ENCODE measurements at places on chromosomes 6 and 20.
A peak's percentile ranks its signal among the peaks of the same experiment; 100 is the strongest.

DNA sequence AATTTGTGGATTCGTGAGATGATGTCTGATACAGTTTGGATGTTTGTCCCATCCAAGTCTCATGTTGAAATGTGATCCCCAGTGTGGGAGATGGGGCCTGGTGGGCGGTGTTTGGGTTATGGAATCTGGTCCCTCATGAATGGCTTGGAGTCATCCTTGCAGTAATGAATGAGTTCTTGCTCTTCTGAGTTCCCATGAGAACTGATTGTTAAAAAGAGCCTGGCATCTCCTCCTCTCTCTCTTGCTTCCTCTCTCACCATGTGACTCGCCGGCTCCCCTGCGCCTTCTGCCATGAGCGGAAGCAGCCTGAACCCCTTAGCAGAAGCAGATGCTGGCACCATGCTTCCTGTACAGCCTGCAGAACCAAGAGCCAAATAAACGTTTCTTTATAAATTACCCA is 30.5 kb upstream of the RPP40 start:
- DNase-seq, result no peak

- peak; percentile 70 for DNase-seq
These were observed 45.3 kb upstream of the FAM50B start for GRCh38 chr6:3803627-3804468.

- no peak for DNase-seq
These were observed 43.9 kb upstream of the MDFI start for GRCh38 chr6:41594326-41594725.

DNA sequence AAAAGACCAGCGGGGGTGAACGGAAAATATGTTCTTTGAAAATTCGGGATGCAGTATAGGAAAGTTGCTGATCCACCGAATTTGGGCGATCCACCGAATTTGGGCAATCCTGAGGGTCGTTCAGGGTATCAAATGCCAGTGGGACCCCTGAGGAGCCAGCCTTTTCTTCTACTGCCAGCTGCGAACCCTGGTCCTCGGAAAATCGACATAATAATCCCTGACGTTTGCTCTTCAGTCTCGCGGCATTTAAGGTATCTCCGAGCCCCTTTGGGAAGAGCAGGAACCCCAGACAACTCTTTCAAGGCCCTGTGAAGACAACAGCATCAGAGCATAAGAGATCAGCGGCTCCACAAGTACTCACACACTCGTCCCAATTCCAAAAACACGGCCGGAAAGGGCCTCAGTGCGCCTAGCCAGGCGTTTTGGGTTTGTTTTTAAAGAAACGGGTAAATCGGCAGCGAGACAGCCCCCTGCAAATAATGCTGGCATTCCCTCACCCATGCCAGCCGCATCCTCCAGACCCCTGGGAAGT is 1.0 kb downstream of the SIM1 start:
- no peak for DNase-seq

DNA sequence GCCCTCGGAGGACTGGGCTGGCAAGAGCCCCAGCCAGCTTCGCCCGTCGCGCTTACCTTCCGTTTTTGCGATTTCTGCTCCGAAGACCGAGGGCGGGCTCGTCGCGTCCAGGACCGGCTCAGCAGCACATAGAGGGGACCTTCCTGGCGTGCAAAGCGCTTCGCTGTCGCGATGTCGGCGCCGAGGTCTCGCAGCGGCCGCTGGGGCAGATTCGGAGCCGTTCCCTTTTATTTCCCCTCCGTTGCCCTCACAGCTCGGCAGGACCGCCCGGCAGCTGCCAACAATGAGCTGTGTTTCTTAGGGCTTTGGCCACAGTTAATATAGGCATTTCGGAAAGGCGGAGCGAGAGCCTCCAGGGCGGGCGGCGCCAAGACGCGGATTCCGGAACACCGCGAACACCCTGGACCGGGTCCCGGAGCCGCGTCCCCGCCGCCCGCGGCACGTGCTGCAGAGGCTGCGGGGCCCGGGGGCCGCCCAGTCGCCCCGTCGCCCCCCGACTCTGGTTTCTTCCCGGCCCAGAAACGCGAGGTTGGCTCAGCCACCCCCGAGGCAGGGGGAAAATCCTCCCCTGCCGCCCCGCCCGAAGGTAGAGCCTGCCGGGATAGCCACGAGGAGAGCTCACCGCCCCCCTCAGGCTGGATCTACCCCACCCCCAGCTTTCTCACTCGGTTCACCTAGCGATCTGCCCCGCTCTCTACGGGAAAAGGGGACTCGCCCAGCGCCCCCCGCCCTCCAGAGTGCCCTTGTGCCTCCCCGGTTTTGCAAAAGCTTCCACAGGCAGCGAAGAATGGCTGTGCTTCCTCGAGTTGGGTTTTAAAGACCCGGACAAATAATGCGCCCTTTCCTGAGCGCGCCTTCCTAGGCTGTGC is at the start of gene CITED2:
CITED2 (minus strand) TSS at position 292 of the 869 bp plus-strand sequence. CDS start 704 bp downstream, outside the sequence.
- DNase-seq, result peak; percentile 92

GRCh38 chr6:3324262-3324942 is 65.7 kb downstream of the PSMG4 start:
- peak; percentile 17 for DNase-seq

GRCh38 chr6:138535728-138536455 is 36.6 kb upstream of the NHSL1 start:
- no peak for DNase-seq

DNA sequence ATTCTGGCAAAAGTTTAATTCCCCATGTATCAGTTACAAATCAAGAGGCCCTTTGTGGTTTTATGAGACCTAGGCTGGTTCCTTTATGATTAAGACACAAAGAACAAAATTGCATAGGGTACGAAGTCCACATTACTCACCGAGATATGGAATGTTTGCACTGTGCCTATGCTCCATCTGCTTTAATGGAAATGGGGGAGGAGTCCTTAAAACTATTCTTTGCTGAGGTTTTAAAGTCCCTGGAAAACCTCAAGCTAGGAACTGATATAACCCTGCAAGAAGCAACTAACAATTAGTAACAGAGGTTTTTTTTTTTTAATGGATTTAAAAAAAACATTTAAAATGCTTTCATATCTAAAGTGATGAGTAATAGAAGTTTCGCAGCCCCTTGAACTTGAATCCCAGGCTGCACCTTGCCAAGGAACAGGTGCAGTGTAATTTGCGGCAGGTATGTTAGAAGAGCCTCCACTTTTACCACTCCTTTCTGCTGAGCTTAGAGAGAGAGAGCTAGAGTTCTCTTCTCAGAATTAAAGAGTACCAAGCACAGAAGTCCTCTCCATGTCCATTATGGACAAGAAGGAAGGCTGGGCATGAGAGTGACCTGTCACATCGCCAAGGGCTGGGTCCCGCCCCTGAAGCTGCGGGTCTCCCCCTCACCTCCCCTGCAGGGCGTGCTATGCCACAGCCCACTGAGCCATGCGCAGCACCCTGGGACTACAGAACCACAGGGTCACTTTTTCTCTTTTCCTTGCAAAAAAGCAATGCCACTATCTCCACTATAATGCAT is 2.3 kb downstream of the SERPINB1 start:
- peak; percentile 27 for DNase-seq

GRCh38 chr6:133957780-133958242 is 4.8 kb downstream of the TBPL1 start:
- DNase-seq, result no peak

GRCh38 chr20:47733892-47734291 is 51.4 kb downstream of the SULF2 start:
- no peak for DNase-seq

GRCh38 chr6:88045521-88046136 is 2.0 kb upstream of the SPACA1 start:
- no peak for DNase-seq

GRCh38 chr20:1805161-1805581 is 90.0 kb upstream of the SIRPA start:
- DNase-seq, result no peak

GRCh38 chr20:884983-885952 is 30.9 kb downstream of the ANGPT4 start:
- no peak for DNase-seq

DNA sequence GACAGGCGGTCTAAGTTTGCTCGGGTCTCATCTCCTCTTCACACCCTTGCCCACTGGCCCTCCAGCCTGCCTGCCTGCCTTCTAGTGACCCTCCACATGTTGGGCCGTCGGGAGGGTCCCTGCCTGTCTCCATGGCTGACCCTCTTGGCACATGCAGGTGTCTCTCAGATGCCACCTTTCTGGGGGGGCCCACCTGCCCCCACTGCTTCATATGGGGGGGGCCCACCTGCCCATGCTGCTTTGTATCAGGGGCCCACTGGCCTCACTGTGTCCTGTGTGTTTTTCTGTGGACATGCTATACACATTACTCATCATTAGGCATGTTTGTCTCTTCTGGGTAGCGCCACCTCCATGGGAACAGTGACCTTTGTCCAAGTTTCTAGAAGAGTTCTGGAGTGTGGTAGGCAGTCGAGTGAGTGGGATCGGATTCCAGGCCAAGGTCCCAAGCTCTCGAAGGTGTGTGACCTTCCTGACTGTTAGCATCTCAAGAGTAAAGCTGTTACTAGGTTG is 40.4 kb upstream of the KIF25 start:
- peak; percentile 1 for DNase-seq

GRCh38 chr20:52313341-52313963 is 121.9 kb upstream of the ZFP64 start:
- DNase-seq, result peak; percentile 12

- no peak for DNase-seq
These were observed 47.7 kb downstream of the FAM184A start for GRCh38 chr6:119030759-119031158.

DNA sequence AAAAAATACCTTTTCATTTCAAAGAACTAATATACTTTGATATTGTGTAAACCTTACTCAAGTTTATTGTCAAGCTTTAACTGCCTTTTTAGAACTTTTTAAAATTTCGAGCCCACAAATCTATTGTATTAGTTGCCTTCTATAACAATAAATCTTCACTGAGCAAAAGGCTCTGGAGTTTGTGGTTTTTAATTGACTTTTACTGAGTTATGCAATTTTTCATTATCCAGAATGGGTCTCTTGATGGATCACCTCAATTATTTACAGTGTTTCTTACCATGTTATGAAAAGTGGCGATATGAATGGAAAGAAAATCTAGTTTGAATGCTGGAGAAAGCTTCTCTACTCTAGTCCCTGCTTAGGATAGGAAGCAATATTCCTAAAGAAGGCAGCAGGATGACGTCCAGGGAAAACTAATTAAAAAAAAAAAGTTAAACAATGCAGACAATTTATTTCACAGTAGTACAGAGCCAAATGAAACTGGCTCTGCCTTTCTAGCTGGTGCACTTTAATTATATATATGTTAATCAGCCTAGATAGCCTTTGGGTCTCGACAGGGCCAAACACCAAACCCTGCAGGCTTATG is 5.0 kb downstream of the ID4 start:
- no peak for DNase-seq

- DNase-seq, result no peak
These were observed 59.5 kb downstream of the MTHFD1L start for GRCh38 chr6:150924808-150925589.

GRCh38 chr6:17417817-17418216 is 24.4 kb downstream of the CAP2 start:
- peak; percentile 99 for DNase-seq

GRCh38 chr6:40936818-40937251 is 102.2 kb downstream of the UNC5CL start:
- DNase-seq, result peak; percentile 62

DNA sequence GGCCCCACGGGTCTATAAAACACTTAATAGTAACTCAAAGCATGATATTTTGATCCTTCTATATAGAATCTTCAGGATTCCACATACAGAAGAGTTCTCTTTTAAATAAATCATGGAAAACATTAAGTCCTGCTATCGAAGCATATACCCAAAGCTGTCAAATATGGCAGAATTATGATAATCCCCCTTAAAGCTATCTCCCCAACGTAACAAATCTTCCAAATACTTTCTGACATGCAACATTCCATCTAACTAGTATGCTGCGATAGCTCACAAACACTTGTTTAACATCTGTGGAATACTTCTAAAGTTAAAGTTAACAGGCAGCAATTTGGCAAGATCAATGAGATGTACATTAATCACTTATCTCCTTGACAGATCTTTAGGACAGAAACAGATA is 371.0 kb upstream of the RUNX2 start:
- DNase-seq, result no peak

- no peak for DNase-seq
These were observed 618.0 kb downstream of the PRKN start for GRCh38 chr6:162109480-162110050.

DNA sequence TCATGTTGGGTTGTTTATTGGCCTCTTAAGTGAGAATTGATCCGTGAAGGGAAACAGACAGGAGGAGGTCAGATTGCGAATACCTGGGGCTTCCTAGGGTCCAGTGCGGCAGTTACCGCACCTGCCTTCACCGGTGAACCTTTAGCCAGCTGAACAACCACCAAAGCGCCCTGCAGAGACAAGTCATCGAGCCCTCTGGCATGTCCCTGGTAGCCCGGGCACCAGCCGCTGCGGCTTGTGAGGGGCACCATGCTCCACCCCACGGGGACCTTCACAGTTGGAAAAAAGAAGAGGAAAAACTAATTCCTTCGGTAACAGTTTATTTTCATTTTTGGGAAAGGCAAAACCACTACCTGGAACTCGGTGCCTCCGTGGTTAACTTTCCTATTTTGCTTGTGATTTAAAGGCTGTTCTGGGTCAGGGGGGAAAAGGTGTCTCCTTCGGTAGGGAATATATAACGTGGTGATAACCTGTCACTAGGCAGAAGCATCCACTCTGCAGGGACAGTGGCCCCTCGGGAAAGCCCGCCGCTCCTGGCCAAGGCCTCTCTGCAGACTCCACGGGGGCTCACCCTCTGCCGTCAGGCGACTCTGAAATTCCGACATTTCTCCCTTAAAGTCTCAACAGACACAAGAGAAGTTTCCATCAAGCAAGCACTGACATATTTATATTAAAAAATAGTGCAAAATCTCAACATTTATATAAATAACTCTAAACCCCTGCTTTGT is 30.7 kb upstream of the ZBP1 start:
- DNase-seq, result no peak

DNA sequence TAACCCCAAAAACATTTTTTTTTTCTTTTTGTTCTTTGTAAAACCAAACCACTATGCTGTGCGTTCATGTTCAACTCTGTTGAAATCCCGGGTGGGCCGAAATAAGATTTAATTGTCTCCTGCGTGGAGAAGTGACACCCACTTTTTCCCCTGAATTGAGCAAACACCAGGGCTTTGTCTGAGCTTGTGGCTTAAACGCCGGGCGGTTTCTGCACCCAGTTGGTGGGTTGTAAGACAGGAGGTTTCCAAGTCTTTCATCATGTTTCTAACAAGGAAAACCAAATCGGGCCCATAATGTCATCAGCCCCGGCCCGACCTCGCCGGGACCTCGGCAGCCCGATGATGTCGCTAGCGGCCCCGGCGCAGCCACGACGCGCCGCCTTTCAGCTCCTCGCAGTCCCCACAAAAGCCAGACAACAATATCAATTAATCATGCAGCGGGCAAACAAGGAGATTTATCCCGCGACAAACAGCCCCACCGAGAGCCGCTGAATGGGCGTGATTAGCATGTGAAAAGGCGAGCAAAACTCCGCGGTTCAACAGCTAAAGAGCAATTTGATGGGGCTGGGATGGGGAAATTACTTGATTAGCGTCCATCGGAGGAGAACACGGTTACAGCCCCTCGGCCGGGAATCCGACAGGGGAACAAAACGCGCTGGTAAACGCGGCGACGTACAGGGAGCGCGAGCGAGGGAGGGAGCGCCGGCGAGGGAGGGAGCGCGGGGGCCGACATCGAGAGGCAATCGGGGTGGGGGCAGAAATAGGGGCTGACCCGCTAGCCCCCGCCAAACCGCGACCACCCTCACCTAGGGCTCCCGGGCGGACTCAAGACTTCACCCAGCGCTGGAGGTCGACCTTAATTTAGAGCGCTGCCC is 5.3 kb downstream of the LINC00237 start:
- no peak for DNase-seq
